ENCODE measurements at places on chromosomes 4 and X.

- no peak for DNase-seq
Observed at GRCh38 chr4:1927675-1928074, 56.5 kb downstream of the NSD2 start.

DNA sequence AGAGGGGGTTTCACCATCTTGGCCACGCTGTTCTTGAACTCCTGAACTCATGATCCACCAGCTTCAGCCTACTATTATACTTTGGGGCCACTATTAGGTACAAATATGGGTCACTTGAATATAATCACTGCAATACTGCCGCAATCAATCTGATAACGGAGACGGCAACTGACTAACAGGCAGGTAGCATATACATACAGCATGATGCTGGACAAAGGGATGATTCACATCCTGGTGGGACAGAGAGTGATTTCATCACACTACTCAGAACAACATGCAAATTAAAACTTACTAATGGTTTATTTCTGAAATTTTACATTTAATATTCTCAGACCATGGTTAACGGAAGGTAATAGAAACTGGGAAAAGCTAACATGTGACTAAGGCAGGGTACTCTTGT, 10.9 kb downstream of the LRBA start:
- DNase-seq, result no peak

DNA sequence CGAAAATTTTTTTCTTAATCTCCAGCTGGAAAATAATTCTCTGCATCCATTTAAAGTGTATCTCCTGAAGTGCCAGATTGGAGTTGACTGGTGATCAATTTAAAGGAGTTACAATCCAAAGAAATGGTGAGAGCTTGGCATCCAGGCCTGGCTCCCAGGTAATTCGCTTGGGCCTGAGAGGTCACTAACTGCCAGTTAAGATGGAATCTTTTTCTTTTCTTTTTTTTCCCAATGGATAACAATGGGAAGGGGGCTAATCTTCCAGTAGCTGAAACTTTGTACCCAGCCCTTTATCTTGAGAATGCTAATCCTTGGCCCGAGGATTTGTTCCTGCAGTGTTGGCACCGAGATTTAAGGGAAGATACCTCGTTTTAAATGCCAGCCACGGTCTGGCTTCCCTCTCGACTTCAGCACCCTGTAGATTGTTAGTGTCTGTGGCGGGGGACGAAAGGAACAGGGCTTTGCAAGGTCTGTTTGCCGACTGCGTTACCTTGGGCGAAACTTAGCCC, 13.3 kb upstream of the PITX2 start:
- no peak for DNase-seq

- no peak for DNase-seq
Observed at GRCh38 chrX:133475521-133475920, 60.2 kb upstream of the GPC4 start.

- DNase-seq, result no peak
Observed at GRCh38 chr4:168383510-168383909, 65.0 kb upstream of the DDX60 start.

DNA sequence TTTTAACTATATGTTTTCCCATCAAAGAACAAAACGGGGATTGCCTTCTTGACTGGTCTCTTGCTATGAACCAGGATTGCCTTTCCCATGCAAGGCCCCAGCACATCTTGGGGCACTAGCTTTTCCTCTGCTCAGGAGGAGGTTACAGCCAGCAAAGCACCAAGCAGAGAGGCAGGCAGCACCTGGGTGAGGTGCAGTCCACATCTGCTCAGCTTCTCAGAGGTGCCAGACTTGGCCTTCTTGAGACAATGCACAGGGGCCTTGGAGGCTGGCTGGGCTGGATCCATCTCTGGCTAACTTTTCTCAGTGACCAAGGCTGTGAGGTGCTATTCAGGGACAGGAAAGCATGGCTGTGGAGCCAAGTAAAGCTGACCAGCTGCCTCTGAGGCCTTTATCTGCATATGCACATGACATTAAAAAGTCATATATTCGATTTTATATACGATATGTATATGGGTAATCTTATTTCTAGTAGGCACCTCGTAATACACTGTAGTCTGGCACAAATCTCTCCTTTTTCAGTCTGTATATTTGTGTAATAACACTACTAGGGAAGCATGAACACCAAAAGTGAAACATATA, 86.9 kb downstream of the CC2D2A start:
- no peak for DNase-seq

- no peak for DNase-seq
Observed at GRCh38 chrX:26653050-26653449, 437.1 kb downstream of the MAGEB5 start.

DNA sequence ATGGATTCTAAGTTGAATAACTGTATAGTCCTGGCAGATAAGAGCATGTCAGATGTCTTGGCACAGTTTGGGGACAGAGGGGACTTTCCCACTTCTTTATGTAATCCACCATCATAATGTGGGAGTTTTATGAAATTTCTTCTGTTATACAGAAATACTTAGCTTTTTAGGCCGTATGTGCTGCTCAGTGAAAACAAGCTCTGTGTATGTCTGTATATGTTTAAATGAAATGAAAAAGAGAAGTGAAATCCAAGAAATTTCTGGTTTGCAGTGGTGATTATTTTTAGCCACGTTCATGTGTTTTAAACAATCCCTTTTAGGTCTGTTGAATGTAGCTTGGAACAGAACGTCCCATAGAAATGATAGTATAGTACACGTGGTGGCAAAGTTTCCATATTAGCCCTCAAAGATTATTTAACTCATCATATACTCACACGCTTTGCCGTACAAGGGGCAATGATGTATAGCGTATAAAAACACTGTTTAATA, 41.0 kb downstream of the GAB1 start:
- no peak for DNase-seq

DNA sequence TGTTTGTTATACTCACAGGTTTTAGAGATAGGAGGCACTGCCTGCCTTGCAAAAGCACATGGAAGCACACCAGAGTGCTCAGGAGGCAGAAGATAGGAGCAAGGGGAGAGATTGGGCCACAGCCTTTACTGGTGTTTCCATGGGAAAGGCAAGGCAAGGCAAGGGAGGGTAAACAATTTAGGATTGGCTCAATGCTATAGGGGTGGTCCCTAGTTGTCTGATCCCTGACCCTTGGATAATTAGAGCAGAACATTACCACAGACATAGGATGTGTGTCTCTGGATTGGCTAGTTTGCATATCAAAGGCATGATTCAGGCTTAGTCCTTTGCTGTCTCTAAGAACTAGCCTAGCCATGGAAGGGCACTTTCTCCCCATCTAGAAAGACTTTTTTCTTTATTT, 36.1 kb downstream of the GRXCR1 start:
- no peak for DNase-seq

GRCh38 chr4:67926485-67926884, 36.8 kb downstream of the TMPRSS11A start:
- DNase-seq, result no peak

DNA sequence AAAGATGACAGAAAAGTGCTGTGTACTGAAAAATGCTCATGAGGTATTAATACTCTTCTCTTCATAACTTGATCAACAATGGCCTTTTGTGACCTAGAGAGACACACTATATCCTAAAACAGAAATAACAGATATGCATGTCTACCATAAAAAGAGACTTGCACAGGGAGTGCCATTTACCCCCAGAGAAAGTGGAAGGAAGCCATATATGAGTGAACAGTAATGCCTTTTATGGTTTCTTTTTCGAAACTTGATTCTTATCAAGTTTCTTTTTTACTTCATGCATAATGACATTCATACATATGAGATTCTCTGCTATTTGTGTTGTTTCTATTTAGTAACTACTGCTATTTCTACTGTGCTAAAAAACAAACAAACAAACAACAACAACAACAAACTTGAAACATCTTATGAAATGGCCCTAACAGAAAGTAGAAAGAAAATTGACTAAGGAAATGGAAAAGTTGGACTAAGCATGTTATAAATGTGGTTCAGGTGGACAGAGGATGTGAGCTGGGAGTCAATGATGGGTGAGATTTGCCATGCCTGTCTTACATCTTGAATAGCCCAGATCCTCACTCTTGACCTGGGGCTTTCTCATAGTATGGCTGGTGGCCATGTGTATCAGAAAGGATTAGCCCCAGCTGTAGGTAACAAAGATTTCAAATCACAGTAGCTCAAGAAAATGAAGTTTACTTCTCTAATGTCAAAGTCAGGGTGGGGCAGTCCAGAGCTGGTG, 43.8 kb downstream of the GEMIN8 start:
- DNase-seq, result no peak

DNA sequence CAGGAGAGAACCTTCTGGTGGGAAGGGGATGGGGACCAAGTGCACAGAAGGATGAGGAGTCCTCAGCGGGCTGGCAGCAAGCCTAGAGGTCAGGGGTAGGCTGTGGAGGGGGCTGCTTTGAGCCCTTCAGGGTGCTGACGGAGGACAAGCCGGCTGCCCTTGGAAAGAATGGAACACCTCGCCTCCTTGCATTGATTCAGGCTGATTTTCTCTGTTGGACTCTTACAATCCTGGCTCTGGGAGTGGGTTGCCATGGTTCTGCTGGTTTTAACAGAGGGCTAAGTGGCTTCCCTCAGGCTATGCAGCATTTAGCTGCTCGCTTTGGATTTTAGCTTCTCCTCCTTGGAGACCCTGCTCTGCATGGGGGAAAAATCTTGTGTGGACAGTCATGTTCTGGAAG, 49.4 kb upstream of the CHRNA9 start:
- DNase-seq, result no peak

- DNase-seq, result peak; percentile 19
Observed at GRCh38 chr4:77385124-77385969, 220.3 kb upstream of the CXCL13 start.

GRCh38 chr4:139202991-139203390, 26.0 kb upstream of the ELF2 start:
- no peak for DNase-seq

DNA sequence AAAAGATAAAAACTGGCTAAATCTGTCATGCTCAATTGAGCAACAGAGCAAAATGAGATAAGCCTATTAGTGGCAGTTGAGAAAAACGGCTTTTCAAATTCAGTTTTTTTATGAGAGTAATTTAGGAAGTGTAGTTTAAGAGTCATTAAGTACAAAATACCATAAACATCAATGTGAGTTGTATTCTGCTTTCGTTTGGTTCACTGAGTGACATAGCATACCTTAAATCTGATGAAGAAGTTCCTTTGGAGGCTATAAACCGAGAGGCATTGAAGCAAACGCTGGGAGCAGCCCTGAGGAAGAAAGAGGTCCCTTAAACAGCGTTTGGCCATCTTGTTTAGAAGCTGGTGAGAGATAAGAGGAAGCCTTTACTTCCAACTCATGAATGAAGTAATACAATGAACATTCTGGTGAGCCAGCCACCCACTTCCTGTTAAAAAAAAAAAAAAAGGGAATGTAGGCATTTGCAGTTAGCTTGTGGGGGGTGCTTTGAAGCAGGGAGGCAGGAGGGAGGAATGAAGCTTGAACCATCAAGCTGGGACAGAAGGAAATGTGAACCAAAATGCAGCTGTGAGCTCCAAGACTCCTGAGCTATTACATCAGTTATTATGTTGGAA, 132.3 kb downstream of the ZNF330 start:
- no peak for DNase-seq

DNA sequence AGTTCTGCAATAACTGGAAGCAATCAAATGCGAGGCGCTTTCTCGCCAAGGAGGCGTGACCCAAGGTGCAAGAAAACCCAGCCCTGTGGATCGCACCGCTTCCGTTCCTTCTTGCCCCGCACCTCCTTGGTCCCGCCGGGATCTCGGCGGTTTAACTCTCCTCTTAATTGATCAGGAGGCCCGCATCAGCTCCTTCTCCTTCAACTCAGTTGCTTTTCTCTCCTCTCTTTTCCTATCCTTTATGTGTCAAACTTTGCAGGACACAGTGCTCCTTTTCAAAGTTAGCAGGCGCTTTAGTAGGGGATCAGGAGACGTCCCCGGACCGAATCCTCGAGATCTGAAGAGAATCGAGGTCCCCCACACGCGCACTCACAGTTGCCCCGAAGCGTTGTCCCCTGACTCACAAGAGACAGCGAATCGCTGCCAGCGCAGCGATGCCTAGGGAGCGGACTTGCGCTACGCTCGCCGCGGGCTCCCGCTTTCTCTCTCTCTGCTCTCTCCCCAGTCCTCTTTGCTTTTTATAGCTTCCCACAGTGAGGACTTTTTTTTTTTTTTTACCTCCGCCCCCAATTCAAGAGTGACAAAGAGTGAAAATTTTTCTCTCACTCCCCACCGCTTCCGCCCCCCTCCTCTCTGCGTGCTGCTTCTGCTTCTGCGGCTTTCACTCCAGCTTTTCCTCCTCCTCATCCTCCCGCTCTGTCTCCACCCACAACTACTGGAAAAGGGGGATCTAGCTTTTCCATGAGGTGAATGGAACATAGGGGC, at the start of gene DKK2:
Gene DKK2, minus strand, starts transcription at position 495 of the 765 bp plus-strand sequence. CDS start 722 bp downstream, outside the sequence.
- DNase-seq, result no peak

GRCh38 chr4:11424000-11424399, 4.7 kb downstream of the HS3ST1 start:
- DNase-seq, result no peak

DNA sequence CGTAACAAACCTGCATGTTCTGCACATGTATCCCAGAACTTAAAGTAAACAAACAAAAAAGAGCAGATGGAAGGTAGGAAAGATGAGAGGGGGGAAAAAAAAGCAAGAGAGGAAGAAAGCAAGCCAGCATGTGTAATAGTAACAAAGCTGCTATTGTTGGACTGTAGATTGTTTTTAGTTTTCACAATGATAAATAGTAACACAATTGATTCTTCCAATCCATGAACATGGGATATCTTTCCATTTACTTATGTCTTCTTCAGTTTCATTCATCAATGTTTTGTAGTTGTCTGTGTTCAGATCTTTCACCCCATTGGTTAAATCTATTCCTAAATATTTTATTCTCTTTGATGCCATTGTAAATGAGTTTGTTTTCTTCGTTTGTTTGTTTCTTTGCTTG, 85.0 kb upstream of the TBC1D9 start:
- no peak for DNase-seq

DNA sequence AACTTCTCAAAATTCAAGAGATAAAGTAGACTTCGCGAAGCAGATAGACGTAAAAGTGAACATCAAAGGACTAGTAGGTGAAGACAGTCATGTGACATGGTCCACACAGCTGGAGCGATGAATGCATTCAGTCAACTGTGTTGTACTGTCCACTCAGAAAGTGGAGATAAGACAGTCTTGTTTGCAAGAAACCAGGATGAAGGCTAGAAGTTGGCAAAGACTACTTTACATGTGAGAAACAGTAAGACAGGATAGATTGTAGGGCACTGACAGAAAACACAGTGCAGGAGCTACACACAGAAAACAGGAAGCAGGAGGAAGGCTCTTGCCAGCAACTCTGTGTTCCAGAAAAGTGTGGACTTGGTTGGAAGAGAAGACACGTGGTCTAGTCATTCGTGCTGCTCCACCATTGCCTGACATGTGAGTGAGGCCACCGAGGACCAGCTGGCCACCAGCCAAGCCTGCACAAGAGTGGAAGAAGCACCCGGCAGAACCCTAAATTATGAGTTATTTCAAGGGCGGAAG, 78.9 kb downstream of the FAT1 start:
- DNase-seq, result no peak

- no peak for DNase-seq
Observed at GRCh38 chr4:81482326-81482725, 10.6 kb upstream of the RASGEF1B start.

DNA sequence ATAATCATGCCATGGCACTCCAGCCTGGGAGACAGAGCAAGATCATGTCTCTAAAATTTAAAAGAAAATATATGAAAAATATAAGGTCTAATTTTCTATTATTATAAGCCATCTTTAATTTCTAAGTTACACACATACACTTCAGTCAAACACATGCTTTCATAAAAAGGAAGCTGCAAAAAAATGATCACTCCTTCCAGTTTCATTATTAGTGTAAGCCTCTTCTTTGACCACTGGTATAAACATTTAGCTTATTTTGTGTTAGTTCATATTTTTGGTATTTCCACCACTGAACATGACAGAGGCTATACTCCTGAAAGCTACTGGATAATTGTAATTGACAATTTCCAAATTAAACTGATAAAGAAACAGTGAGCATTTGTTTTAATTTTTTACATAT, 163.3 kb upstream of the USP38 start:
- DNase-seq, result no peak
